ENCODE measurements at places on chromosomes 3 and 15. TPM values are rescaled to one million over a fixed set of nuclear protein-coding genes. Genes with fewer than 3 reads are reported as not detected.

- H3K27me3 ChIP-seq = no peaks in the 10 kb centered on the region
- H3K36me3 ChIP-seq = no peaks in the 10 kb centered on the region
- no peak for DNase-seq
- H3K4me3 ChIP-seq = no peak overlapping the region
Measured at GRCh38 chr3:36259580-36259979, 120.7 kb upstream of the STAC start.

GRCh38 chr3:194294895-194295214 lies 56.3 kb downstream of the CPN2 start:
- no peak overlapping the region for H3K27ac ChIP-seq
- no peak for DNase-seq
- no peak overlapping the region for H3K4me3 ChIP-seq
- no peaks in the 10 kb centered on the region for H3K27me3 ChIP-seq
- H3K36me3 ChIP-seq = no peaks in the 10 kb centered on the region

DNA sequence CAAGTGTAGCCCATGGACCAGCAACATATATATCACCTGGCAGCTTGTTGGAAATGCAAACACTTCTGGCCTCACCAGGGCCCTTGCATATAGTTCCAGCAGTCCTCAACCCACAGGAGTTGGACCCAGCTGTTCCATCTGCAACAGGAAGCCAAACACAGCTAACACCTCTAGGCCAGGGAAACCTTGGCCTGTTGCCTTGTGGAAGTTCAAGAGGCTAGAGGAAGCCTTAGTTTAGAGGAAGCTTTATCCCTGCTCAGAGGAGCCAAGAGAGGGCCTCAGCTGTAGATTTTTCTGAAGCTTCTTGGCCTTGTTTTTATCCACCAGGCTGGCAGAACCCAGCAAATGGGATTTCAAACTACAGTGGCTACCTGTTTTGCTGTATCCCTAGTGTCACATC lies 11.4 kb downstream of the FHIT start:
- DNase-seq = peak; percentile 63
- H3K27ac ChIP-seq = no peak overlapping the region
- H3K27me3 ChIP-seq = no peaks in the 10 kb centered on the region
- H3K4me1 ChIP-seq = no peaks in the 10 kb centered on the region
- no peak overlapping the region for H3K4me3 ChIP-seq

Gene MUSTN1
- total RNA-seq = 2.2 TPM

DNA sequence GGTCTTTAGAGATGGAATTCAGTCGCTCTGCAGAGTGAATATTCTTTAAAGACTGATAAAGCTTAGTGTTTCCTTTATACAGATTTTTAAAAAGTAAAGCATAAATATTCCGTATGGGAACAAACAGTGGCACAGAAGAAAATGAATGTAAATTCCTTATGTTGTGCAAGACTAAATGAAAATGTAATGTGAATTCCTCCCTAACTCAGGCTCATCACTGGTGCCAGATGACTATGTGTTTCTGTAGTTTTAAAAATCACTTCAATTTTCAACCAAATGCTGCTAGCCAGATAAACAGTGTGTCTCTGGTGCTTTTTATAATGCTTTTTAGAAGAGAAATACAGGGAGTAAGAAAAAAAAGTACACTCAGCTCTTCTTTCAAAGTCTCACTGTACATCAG lies 154.8 kb upstream of the SNTN start:
- H3K36me3 ChIP-seq = no peaks in the 10 kb centered on the region
- H3K4me1 ChIP-seq = no peaks in the 10 kb centered on the region
- no peaks in the 10 kb centered on the region for H3K27me3 ChIP-seq

DNA sequence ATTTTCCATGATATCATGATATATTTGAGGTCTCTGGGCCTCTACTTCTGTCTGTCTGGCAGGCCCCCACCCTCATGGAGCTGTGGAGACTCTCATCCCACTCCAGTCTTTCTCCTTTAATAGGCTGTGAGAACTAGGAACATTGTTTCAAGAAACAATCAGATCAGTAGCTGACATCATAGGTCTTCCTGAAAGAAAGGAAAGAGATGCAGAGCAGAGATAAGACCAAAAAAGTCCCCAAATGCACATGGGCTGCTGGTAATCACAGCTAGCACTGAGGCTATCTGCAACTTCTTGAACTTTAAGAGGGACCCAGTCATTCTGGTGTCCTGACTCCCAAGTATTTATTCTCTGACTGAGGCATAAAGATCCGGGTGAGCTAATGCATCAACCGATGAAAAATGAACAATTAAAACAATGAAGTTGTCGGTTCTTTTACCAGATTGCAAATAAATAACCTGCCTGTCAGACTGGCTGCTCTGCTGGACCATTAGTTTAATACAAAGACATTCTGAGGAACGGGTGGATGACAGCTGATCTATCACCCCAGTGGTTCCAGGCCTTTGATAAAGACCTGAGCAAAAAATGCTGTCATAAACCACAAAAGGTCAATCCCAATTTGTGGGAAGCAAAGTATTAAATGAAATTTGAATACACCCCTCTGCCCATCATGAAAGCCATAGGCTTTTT lies 780.8 kb upstream of the GOLIM4 start:
- H3K4me1 ChIP-seq = peaks cover 30% of the 10 kb centered on the region
- no peaks in the 10 kb centered on the region for H3K27me3 ChIP-seq
- no peak overlapping the region for H3K4me3 ChIP-seq
- peak; percentile 93 for DNase-seq
- no peaks in the 10 kb centered on the region for H3K36me3 ChIP-seq

Measured in endothelial cell of umbilical vein (primary cell).